ENCODE measurements at places on chromosomes 16 and 17.

DNA sequence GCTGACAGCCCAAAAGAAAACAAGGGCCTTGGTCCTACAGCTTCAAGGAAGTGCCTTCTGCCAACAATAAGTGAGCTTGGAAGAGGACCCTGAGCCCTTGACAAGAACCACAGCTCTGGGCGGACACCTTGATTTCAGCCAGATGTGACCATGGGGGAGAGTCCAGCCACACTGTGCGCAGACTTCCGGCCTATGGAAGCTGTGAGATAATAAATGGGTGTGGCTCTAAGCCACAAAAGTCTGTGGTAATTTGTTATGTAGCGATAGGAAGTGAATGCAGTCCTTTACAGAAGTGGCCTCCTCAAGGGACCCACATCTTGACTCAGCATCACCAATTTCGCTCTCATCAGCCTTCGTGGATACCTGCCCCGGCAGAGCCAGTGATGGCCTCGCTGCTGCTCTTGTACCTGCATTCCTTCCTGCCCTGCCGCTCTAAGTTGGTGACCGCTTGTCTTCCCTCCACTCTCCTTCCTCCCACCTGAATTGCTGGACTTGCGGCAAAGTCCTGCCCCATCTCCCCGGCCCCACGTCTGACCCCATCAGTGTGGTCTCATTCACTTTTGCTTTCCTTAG, 29.3 kb downstream of the PRSS54 start:
- H3K4me1 ChIP-seq = no peaks in the 10 kb centered on the region
- H3K4me3 ChIP-seq = no peak overlapping the region
- DNase-seq = no peak
- no peaks in the 10 kb centered on the region for H3K36me3 ChIP-seq
- no peak overlapping the region for H3K27ac ChIP-seq
- H3K27me3 ChIP-seq = no peaks in the 10 kb centered on the region

DNA sequence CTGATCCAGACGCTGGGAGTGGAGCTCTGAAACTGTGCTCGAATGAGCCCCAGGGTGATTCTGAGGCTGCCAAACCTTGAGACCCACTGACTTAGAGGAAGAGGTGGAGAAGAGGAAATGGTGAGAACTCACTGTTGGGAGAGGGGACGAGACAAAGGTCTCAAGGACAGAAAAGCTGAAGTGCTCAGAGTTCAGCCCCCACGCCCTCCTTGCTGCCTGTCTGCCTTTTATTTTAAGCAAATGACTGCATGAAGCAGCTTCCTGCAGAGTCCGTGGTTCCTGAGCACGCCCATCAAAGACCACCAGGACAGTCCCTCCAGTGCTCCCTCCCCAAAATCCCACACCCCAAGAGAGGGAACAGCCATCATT, 20.4 kb downstream of the COTL1 start:
- no peak overlapping the region for H3K4me3 ChIP-seq
- no peak overlapping the region for H3K27ac ChIP-seq
- H3K27me3 ChIP-seq = no peaks in the 10 kb centered on the region
- peaks cover 18% of the 10 kb centered on the region for H3K4me1 ChIP-seq
- no peak for DNase-seq

- no peaks in the 10 kb centered on the region for H3K27me3 ChIP-seq
- H3K4me3 ChIP-seq = no peak overlapping the region
- H3K27ac ChIP-seq = no peak overlapping the region
- peaks cover 2% of the 10 kb centered on the region for H3K4me1 ChIP-seq
- peak; percentile 50 for DNase-seq
These were observed 10.6 kb upstream of the TMIGD1 start for GRCh38 chr17:30344283-30345088.

GRCh38 chr17:82350182-82351030, 8.6 kb upstream of the TEX19 start:
- no peak for DNase-seq
- H3K36me3 ChIP-seq = no peaks in the 10 kb centered on the region
- H3K27ac ChIP-seq = no peak overlapping the region
- H3K27me3 ChIP-seq = no peaks in the 10 kb centered on the region

DNA sequence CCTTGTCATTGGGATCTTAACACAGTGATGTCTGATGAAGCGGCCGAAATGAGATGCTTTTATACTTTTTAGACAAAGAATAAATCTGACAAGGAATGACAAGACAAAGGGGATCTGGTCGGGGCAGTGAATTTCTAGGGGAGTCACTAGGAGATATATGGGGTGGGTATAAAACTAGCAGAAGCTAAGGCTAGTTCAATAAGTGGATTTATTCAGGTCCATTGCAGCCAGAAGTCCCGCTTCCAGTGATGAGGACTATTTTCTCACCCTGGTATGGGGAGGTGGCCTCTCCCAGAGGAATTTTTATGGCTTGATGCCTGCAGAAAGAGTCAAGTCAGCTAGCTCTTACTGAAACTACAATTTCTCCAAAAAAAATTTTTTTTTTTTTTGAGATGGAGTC, 23.9 kb downstream of the SLC38A8 start:
- H3K36me3 ChIP-seq = no peaks in the 10 kb centered on the region
- no peaks in the 10 kb centered on the region for H3K4me1 ChIP-seq
- H3K4me3 ChIP-seq = no peak overlapping the region
- H3K27me3 ChIP-seq = no peaks in the 10 kb centered on the region

DNA sequence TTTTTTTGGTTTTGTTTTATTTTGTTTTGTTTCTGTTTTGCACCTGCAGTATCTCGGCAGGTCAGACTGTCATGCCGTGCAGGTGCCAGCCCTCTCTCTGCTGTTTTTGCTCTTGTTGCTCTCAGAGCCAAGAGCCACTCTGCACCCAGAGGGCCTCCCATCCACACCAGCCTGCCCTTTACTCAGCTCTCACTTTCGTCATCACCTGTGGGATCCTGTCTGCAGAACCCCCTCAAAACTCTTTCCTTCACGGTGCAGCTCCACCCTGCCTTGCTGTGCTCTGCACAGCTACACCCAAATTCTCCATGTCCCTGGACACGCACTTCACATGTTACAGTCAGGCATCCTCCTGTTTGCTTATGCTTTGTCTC, 2.6 kb downstream of the AOC3 start:
- no peak overlapping the region for H3K4me3 ChIP-seq
- H3K4me1 ChIP-seq = peaks cover 5% of the 10 kb centered on the region
- no peak overlapping the region for H3K27ac ChIP-seq
- no peaks in the 10 kb centered on the region for H3K36me3 ChIP-seq
- H3K27me3 ChIP-seq = no peaks in the 10 kb centered on the region
- DNase-seq = no peak

- H3K36me3 ChIP-seq = no peaks in the 10 kb centered on the region
- DNase-seq = no peak
These were observed 49.5 kb upstream of the MTSS2 start for GRCh38 chr16:70735141-70735979.

- H3K27me3 ChIP-seq = no peaks in the 10 kb centered on the region
- no peak for DNase-seq
- H3K36me3 ChIP-seq = no peaks in the 10 kb centered on the region
- H3K4me3 ChIP-seq = no peak overlapping the region
- no peaks in the 10 kb centered on the region for H3K4me1 ChIP-seq
These were observed 80.7 kb downstream of the RAB11FIP4 start for GRCh38 chr17:31472137-31472536.

- no peak for DNase-seq
- no peaks in the 10 kb centered on the region for H3K27me3 ChIP-seq
- peaks cover 21% of the 10 kb centered on the region for H3K4me1 ChIP-seq
- no peak overlapping the region for H3K4me3 ChIP-seq
These were observed 177.8 kb upstream of the GSE1 start for GRCh38 chr16:85435286-85435685.

DNA sequence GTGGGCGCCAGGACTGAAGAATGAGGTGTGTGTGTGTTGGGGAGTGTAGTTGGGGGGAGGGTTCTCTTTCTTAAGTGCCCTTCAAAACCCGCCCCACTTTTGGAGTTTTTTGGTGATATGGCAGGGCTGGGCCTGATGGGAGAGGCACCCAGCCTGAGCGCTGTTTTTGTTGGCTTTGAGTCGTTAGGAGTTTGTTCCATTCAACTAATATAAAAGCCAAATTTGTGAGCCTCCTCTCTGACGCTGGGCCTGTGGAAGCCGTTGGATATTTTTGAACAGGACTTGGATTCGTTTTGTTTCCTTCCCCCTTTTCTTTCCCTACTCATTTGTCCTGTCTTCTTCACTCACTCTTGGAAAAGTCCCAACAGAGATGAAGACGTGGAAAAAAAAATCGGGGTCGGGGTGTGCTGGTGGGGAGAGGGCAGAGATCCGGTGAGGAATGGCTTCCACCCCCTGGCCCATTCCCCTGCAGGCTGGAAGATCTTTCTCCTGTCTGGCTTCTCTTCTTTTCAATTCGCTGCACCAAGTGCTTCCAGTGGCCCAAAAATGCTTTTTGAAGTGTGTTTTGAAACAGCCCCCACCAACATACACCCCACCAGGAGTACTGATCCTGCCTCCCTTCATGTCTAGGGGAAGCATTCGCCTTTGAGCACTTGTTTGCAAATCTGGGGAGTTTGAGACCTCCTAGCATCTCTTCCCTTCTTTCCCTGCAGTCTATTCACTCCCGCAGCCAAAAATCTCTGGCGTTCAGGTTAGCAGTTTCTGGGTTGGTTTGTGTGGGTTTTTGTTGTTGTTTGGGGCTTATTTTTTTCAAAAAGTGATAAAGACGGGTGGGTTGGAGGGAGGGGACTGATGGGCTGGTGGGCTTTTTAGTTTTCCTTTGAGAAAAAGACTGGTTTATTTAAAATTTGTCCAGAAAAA, 2.6 kb downstream of the FZD2 start:
- no peaks in the 10 kb centered on the region for H3K36me3 ChIP-seq
- no peak for DNase-seq
- H3K4me3 ChIP-seq = no peak overlapping the region
- H3K4me1 ChIP-seq = peaks cover 13% of the 10 kb centered on the region

DNA sequence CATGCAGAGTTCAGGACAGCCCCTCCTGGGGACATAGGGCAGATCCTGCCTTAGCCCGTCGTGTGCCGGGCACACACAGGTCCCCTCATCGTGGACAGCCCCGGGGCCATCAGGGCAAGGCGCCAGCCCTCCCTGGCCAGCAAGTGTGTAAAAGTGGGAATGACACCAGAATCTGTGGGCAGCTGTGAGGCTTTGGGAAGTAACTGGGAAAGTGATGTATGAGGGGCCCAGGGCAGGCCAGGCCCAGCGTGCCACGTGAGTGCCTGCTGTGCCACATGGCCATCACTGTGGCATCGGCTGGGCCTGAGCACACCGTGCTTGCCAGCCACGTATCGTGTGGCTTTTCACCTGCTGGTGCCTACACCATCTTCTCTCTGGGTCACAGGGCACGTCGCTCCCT, 26.6 kb downstream of the ACSF3 start:
- H3K4me3 ChIP-seq = no peak overlapping the region
- H3K36me3 ChIP-seq = no peaks in the 10 kb centered on the region
- no peak for DNase-seq
- H3K27ac ChIP-seq = no peak overlapping the region
- peaks cover 6% of the 10 kb centered on the region for H3K4me1 ChIP-seq

- no peak overlapping the region for H3K4me3 ChIP-seq
- peaks cover 8% of the 10 kb centered on the region for H3K4me1 ChIP-seq
- no peak for DNase-seq
- no peaks in the 10 kb centered on the region for H3K27me3 ChIP-seq
These were observed 45.4 kb downstream of the BAHCC1 start for GRCh38 chr17:81440511-81441244.

GRCh38 chr17:66233023-66233753, 4.0 kb upstream of the APOH start:
- no peak overlapping the region for H3K27ac ChIP-seq
- H3K27me3 ChIP-seq = no peaks in the 10 kb centered on the region
- H3K36me3 ChIP-seq = no peaks in the 10 kb centered on the region
- DNase-seq = no peak

- no peaks in the 10 kb centered on the region for H3K36me3 ChIP-seq
- DNase-seq = no peak
- H3K4me1 ChIP-seq = peaks cover 19% of the 10 kb centered on the region
- H3K27ac ChIP-seq = no peak overlapping the region
- no peak overlapping the region for H3K4me3 ChIP-seq
- no peaks in the 10 kb centered on the region for H3K27me3 ChIP-seq
These were observed 36.6 kb downstream of the BAHCC1 start for GRCh38 chr17:81431545-81432482.

- no peaks in the 10 kb centered on the region for H3K36me3 ChIP-seq
- H3K27me3 ChIP-seq = no peaks in the 10 kb centered on the region
- H3K4me1 ChIP-seq = peaks cover 37% of the 10 kb centered on the region
- peak; percentile 27 for DNase-seq
- H3K4me3 ChIP-seq = no peak overlapping the region
These were observed 181.1 kb downstream of the SEC14L1 start for GRCh38 chr17:77321649-77322513.

DNA sequence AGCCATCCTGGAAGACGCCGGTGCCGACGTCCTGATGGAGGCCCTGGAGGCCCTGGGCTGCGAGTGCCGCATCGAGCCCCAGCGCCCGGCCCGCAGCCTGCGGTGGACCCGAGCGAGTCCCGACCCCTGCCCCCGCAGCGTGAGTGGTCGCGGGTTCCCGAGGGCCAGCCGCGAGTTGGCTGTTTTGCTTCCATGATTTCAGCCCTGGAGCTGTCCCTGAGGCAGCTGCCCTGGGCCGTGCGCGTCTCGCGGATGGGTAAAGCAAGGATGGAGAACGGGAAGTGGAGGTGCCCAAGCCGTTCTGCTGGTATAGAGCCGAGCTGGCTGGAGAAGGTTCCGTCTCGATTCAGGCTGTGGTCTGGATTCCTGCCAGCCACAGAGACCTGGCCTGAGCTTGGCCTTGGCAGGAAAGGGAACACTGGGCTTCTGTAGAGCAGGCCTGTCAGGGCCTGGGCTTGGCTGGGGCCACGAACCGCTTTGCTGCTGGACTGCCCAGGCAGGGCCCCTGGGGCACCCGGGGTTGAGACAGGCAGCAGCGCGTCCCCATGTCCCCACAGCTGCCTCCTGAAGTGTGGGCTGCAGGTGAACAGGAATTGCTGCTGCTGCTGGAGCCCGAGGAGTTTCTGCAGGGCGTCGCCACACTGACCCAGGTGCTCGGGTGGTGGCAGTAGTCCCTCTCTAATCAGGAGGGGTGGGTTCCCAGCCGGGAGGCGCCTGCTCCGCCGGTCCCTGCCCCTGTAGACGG, 941 bp upstream of the MRPS34 start:
- DNase-seq = no peak
- no peaks in the 10 kb centered on the region for H3K36me3 ChIP-seq
- peak overlapping the region; percentile 57 for H3K27ac ChIP-seq
- no peaks in the 10 kb centered on the region for H3K27me3 ChIP-seq
- peak overlapping the region; percentile 92 for H3K4me3 ChIP-seq
- peaks cover 17% of the 10 kb centered on the region for H3K4me1 ChIP-seq

DNA sequence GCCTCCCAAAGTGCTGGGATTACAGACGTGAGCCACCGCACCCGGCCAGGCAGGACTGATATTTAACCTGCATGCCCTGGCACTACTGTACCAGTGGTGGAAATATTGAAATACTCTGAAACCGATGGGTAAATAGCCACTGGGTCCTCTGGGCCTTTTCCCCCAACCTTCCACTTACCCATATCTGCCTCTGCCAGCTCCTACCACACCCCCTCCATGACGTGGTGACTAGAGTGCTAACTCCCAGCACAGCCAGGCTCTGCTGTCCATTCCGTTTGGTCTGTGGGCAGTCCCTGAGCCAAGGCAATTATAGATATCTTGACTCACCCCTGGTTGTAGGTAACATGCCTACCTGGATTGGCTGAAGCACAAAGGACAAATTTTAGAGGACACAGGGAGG, 187.8 kb downstream of the PRKCB start:
- no peaks in the 10 kb centered on the region for H3K36me3 ChIP-seq
- no peaks in the 10 kb centered on the region for H3K27me3 ChIP-seq
- H3K4me1 ChIP-seq = no peaks in the 10 kb centered on the region
- DNase-seq = no peak
- no peak overlapping the region for H3K4me3 ChIP-seq
- H3K27ac ChIP-seq = no peak overlapping the region

- peak overlapping the region; percentile 22 for H3K27ac ChIP-seq
- no peak overlapping the region for H3K4me3 ChIP-seq
- H3K27me3 ChIP-seq = no peaks in the 10 kb centered on the region
- peaks cover 13% of the 10 kb centered on the region for H3K4me1 ChIP-seq
These were observed 5.4 kb upstream of the NFATC3 start for GRCh38 chr16:68079626-68080344.
